ENCODE measurements at places on chromosomes 3 and 15. TPM values are rescaled to one million over a fixed set of nuclear protein-coding genes. Genes with fewer than 3 reads are reported as not detected.

GRCh38 chr15:33022629-33023028 lies 171.9 kb downstream of the FMN1 start:
- no peak overlapping the region for H3K4me3 ChIP-seq
- no peak overlapping the region for H3K27ac ChIP-seq
- H3K27me3 ChIP-seq = no peaks in the 10 kb centered on the region
- no peaks in the 10 kb centered on the region for H3K4me1 ChIP-seq
- H3K36me3 ChIP-seq = no peaks in the 10 kb centered on the region

DNA sequence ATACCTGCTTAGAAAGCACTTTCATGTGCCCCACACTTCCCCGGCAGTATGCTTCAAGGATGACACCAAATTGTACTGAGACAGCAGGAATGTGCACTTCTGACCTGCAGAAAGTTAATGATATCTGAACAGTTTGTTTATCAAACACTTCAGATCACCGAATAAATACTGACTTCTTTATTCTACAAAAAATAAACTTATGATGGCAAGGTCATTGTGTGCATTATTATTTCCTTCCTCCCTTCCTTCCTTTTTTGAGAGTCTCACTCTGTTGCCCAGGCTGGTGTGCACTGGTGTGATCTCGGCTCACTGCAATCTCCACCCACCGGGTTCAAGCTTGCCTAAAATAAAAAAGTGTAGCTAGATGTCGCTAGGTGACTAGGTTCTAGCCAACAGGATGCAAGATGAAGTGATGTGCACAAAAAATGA lies 80.3 kb downstream of the FAIM start:
- H3K27ac ChIP-seq = no peak overlapping the region
- H3K36me3 ChIP-seq = no peaks in the 10 kb centered on the region
- H3K4me3 ChIP-seq = no peak overlapping the region
- no peaks in the 10 kb centered on the region for H3K27me3 ChIP-seq
- H3K4me1 ChIP-seq = peaks cover 13% of the 10 kb centered on the region
- no peak for DNase-seq

GRCh38 chr3:188489639-188490405 lies 335.9 kb downstream of the LPP start:
- no peak for DNase-seq
- H3K36me3 ChIP-seq = peaks cover 24% of the 10 kb centered on the region
- H3K27ac ChIP-seq = no peak overlapping the region
- H3K27me3 ChIP-seq = no peaks in the 10 kb centered on the region
- no peak overlapping the region for H3K4me3 ChIP-seq

CSPG5 gene
- total RNA-seq = 0.32 TPM

- no peaks in the 10 kb centered on the region for H3K36me3 ChIP-seq
- no peak overlapping the region for H3K27ac ChIP-seq
- peaks cover 24% of the 10 kb centered on the region for H3K27me3 ChIP-seq
- no peaks in the 10 kb centered on the region for H3K4me1 ChIP-seq
Measured at GRCh38 chr3:149332771-149333170, 665 bp downstream of the TM4SF18 start.

All from activated CD8-positive, alpha-beta memory T cell treated with anti-CD3 and anti-CD28 coated beads, Interleukin-2, amount 10 ng/mL, durations not matched to agents 7 days and 5 days (primary cell).